Activated CD4-positive, CD25-positive, alpha-beta regulatory T cell treated with anti-CD3 and anti-CD28 coated beads, Interleukin-2, amount 50 U/mL, for 16 hours (primary cell): ENCODE measurements at places on chromosomes 2 and 18.

GRCh38 chr2:201656102-201656501 lies 12.8 kb upstream of the TMEM237 start:
- DNase-seq = no peak

DNA sequence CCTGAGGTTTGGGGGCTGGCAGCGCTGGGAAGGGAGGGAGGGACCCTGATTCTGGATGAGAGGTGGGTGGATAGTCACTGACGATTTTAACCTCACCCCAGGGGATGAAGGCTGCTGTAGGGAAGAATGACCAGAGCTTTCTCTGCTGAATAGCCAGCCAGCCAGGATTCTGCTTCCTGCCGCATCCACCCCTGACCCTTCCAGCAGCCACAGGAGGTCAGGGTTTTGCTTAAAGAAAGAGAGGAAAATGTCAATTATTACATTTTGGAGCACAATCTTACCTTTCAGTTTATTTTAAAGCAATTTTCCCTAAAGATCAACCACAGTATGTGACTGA lies 217.7 kb downstream of the GBX2 start:
- no peak for DNase-seq

DNA sequence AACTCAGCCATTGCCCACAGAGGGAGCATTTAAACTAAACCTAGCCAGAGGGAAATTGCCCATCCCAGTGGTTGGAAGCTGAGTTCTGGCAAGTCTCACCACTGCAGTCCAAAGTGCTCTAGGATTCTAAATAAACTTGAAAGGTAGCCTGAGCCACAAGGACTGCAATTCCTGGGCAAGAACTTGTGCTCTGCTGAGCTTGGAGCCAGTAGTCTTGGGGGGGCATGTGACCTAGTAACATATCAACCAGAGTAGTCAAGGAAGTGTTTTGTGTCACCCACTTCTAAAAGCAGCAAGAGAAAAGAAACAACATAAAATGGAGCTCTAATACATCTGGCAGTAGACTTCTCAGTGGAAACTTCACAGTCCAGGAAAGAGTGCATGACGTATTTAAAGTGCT lies 167.0 kb downstream of the PTH2R start:
- DNase-seq = no peak

DNA sequence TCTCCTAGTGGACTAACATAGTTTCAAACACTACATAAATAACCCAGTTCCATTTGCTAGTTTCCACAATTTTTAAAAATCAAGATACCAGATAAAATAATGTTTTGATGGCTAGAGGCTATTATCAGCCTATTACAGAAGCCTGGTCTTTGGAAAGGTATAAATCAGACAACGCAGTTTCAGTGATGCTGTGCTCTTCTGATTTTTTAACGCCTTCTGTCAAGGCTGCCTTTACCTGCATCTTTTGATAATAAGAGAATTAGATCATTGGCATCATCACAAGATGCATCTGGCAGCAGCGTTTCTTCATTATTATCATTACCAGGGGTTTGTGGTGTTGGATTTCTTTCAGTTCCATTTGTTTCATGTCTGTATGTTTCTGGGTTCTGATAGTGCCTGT lies 268.7 kb downstream of the MTX2 start:
- DNase-seq = no peak

- no peak for DNase-seq
These were observed 39.6 kb downstream of the KCTD18 start for GRCh38 chr2:200470230-200470629.

- no peak for DNase-seq
These were observed 331 bp downstream of the SERPINE2 start for GRCh38 chr2:224038830-224039079.

DNA sequence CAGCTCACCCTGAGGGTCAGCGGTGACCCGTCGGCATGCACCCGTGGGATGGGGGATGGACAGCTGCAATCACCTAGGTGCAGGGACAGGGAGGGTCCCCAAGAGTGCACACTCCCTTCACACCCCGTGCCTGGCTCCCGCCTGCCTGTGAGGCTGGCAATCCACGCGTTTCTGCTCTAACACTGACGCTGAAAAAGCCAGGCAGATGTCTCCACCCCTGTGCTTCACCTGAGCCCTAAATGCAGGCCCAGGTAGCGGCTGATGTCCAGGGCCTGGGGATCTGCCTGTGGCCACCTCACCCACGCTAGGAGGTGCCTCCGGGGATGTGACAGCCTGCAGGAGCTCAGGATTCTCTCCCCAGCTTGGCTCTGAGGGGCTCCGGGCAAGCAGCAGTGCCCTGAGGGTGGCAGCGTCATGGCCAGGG lies 212.0 kb upstream of the SALL3 start:
- no peak for DNase-seq

DNA sequence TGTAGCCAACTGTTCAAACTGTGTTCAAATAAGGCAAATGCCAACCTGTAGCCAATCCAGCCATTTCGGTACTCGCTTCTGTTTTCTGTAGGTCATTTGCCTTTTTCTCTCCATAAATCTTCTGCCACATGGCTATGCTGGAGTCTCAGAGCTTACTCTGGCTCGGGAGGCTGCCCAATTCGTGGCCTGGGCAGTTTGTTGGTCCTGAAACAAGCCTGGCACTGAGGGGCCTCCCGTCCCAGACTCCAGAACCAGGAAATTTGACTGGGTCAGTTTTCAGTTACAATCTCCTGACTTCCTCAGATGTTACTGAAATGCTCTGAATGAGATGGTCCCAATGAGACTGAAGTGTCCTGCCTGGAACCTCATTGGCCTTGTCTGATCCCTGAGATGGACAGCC lies 120.8 kb upstream of the NPAS2 start:
- no peak for DNase-seq

GRCh38 chr2:216932113-216932862 lies 72.4 kb upstream of the TNP1 start:
- DNase-seq = no peak

DNA sequence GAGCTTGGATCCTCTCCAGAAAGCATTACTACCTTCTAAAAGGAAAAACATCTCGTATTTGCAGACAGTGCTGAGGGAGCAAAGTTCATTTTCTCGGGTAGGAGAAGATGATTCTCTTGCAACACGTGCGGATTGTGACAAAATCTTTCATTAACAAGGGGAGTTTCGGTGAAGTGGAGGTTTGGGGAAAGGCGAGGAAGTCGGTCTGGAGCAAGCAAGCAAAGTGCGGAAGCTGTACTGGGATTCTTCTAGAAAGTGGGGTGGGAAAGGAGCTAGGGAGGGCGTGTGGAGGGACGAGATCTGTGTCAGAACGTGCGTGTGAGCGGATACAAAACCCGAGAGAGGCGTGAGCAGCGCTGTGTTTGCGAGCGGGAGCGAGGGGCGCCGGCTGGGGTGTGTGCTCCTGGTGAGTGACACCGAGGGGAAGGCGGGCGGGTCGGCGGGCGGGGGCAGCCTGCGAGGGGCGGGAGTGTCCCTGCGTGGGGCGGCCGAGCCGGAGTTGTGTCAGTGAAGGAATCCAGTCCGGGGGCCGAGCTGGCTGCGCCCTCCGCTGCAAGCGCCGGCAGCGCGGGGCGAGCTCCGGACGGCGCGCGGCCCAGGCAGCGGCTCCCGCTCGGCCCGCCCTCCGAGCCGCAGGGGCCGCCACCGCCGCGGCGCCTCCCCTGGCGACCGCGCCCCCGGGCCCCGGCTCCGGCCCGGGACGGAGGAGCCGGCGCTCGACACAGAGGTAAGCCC lies at the start of gene SPATS2L:
Gene SPATS2L (plus strand): TSS at position 498 of the 735 bp plus-strand sequence. CDS start 82,552 bp downstream, outside the sequence.
- peak; percentile 25 for DNase-seq

DNA sequence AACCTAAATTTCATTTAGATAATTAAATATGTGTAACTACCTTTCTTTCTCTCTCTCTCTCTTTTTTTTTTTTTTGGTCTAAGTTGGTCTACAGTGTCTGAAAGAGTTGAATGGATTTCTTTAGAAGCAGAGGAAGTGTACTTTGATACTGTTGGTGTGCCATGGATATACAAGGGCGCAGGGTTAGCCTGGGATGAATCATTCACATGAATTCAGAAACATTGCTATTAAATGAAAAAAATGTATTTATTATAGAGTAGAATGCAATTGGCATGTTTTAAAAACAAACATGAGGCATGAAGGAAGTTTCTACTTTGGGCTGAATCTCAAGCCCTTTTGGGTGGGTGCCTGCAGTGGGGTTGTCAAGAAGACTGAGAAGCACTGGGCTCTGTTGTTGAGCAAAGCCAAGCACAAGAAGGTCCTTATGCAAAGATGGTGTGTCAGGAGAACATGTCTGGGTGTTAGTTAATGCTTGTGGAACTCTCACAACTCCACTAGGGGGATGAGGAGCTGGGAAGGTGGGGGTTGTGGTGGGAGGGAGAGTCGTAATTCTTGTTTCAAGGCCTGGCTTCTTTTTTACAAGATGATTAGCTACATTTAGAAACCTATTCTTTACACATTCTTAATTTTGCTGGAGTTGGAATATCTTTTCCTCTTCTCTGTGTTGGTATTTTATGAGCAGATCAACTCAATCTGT lies 57.9 kb downstream of the LYPD6 start:
- no peak for DNase-seq

GRCh38 chr2:176491172-176491904 lies 222.1 kb downstream of the MTX2 start:
- no peak for DNase-seq

DNA sequence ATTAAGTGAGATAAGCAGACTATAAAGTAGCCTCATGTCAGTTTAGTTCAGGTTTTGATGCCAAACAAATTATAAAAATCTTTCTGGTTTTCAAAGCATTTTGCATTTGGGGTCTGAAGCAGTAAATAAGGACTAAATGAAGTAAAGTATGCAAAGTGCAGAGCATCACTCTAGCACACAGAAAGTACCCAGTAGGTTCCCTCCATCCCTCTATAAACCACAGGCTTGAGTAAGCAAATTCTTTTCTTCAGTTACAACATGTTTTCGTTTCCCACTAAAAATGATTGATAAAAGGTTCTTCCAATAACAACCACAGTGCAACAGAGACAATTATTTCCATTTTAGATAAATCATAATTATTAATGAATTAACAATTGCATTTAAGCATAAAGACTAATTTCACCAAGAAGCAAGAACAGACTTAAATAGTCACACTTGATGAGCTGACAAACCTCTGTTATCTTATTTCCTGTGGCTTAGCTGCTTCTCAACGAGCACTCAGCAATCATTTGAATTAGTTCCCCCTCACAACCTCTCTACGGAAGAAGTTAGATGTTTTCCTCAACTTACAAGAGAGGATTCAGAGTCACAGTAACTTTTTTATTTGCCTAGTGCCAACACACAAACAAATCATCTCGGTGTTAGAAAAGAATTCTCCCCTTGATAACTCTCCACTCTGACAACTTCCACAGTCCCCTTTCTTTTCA lies 249.8 kb downstream of the NBAS start:
- no peak for DNase-seq

GRCh38 chr2:101883860-101884259 lies 107.9 kb upstream of the IL1R2 start:
- no peak for DNase-seq

- no peak for DNase-seq
These were observed 53.0 kb upstream of the ID2 start for GRCh38 chr2:8628866-8629209.

- DNase-seq = no peak
These were observed 289.0 kb downstream of the C1D start for GRCh38 chr2:67773851-67774250.

GRCh38 chr18:49662506-49662905 lies 100.6 kb downstream of the LIPG start:
- no peak for DNase-seq

- DNase-seq = no peak
These were observed 487.4 kb downstream of the ADCYAP1 start for GRCh38 chr18:1392046-1392445.

GRCh38 chr2:36300697-36301096 lies 54.9 kb upstream of the CRIM1 start:
- DNase-seq = no peak

DNA sequence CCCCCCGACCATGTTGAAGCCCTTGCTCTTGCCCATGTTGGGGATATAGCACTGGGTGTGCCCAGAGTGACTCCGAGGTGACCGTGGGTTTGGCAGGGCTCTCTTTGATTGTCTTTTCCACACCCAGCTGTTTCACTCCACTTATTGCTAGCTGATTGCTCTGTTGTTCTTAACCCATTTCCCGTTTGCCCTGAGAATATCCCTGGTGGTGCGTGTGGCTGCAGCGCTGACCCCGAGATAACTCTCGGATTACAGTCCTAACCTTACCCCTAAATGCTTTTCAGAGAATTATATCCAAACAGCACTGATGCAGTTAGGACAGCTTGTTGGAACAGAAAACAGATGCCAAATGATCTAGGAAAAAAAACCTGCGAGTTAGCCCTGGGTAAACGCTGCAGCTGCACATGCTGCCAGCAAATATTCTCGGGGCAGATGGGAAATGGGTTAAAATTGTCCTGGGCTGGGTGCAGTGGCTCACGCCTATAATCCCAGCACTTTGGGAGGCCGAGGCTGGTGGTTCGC lies 34.3 kb upstream of the SNORC start:
- no peak for DNase-seq

DNA sequence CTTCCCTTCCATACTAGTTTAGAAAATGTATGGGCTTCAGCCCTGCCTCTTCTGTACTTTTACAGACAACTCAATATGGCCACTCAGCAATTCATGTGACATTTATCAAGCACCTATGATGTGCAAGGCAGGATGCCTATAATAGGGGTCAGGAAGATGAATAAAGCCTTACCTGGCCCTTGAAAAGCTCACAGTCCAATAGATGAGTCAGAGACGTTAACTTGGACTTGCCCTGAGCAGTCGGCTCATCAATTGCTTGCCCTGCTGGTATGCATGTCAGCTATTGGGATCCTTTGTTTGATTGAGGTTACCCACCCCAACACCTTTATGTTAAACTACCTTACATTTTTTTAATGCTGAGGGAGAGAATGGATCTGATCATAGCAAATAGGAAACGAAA lies 116.1 kb downstream of the DNER start:
- no peak for DNase-seq

DNA sequence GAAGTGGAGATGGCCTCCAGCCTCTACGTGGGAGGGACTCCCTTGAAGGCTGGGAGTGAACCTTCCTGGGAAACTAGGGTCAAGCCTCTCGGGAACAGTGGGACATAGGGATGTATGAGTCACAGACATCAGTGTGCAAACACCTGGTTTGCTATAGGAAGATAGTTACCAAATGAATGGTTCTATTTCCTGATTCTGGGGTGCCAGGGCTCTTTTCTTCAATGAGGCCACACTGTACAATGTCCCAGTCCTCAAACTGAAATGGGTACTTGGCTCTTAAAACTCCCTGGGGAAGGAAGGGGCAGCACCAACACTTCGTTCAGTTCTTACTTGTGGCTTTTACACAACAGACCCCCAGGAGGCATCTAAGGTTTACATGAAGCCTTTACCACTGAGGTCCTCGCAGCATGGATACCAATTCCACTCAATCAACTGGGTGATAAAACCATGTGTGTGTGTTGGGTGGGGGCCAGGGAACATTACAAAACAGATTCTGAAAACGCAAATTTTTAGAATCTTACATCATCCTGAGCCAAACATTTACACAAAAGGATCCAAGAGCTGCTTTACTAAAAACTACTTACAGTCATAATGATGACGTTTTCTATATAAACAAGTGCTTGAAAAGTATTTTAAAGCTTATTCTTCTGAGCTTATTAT lies 10.4 kb downstream of the ERFE start:
- no peak for DNase-seq
